ENCODE measurements at places on chromosomes 5 and 9.

DNA sequence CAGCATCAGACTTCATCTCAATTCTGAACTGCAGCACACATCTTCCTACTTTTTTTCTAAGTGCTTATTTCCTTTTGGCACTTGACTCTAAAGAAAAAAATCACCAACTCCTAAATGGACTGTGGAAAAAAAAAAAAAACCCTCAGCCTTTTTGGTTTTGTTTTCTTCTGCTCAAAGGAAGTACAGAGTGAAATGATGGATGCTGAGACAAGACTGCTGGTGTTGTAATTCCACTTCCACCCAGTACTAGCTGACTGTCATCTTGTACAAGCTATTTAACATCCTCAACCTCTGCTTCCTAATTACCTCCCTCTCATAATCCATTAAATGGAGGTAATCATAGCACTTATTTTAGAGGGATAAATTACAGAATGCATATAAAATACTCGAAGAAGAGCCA is 171.5 kb upstream of the GNA14 start:
- no peak for DNase-seq

DNA sequence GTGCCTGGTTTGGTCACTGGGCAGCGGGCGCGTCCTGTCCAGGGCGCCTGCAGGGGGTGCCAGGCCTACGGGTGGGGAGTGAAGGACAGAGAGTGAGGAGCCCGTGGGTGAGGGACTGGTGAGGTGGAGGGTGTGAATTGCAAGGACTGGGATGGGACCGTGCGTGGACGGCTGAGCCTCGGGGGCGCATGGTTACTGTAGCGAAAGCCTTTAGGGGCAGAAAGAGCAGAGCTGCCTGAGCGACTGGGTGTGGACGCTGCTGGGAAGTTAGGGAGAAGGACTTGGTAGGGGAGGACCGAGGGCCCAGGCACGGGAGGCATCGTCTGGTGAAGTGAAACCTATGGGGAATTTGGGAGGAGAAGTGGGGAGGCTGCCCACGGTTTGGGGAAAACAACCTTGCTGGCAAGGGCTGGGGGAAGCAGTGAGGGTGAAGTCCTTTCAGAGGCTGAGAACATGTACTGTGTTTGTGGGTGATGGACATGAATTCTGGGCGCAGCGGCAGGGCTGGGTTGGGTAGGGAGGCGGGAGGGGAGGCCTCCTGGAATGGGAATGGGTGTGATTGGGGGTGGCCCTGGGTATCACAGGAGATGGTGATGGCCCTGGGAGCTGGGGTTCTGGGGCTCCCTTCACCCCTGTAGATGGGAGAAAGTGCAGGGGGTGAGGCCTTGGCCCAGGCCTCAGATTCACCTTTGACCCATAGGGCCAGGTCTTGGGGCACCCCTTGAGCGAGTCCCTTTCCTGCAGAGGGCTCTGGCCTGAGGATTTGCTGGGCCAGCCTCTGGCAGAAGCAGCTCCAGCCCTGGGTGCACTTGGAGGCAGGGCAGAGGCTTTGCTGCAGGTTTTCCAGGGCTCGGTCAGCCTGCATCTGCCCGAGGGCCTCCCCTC is 1.7 kb upstream of the TOR4A start:
- DNase-seq, result no peak

- DNase-seq, result no peak
Observed at GRCh38 chr5:56024810-56025150, 30.0 kb upstream of the IL6ST start.

DNA sequence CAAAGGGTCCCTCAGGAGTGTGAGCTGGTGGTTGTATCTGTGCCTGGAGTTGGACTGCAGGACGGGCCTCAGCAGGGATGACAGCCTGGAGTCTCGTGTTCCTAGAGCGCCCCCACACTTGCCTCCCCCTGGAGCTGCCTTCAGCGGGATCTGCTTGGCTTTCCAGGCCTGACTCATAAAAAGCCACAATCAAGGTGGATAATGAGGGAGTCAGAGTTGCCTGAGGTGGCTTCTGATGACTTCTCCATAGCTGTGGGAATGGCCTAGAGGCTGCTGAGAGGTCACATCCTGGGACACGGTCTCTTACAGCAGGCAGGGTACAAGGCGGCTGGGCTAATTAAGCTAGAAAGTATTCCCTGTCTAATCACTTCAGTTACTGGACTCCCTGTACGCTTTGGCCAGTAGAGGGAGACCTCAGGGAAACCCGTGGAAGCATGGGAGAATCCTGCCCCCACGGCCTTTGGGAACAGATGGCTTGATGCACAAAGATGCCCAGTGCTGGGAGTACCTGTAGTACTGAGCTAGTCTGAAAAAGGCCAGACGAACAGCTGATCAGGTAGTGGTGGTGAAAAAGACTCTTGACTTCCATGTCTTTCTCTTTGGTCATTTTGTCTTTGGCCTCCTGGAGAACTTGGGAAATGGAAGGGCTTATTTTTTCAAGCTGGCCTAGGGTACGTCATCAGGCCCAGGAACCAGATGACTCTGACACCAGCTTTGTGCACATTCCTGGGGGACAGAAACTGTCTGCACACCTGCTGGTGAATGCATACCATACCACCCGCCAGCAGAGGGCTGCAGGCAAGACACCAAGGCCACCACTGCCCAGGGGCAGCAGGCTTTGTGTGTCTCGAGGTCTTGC is 16.1 kb upstream of the FRRS1L start:
- no peak for DNase-seq

DNA sequence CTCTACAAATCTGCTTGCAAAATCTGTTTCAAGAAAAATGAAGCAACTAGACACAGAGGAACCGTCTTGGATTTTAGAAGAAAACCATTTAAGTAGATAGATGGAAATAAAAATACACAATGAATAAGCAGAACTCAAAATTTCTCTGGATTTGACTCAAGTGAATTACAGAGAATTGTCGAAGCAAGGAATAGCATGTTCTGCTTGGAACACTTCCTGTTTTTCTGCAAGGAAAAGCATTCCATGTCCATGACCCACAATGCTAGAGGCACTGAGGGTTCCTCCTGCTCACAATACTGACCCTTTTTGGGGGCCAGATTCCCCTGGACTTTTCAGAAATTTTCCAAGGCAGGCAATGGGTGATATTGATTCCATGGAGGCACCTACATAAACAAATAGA is 29.8 kb downstream of the PRUNE2 start:
- no peak for DNase-seq

DNA sequence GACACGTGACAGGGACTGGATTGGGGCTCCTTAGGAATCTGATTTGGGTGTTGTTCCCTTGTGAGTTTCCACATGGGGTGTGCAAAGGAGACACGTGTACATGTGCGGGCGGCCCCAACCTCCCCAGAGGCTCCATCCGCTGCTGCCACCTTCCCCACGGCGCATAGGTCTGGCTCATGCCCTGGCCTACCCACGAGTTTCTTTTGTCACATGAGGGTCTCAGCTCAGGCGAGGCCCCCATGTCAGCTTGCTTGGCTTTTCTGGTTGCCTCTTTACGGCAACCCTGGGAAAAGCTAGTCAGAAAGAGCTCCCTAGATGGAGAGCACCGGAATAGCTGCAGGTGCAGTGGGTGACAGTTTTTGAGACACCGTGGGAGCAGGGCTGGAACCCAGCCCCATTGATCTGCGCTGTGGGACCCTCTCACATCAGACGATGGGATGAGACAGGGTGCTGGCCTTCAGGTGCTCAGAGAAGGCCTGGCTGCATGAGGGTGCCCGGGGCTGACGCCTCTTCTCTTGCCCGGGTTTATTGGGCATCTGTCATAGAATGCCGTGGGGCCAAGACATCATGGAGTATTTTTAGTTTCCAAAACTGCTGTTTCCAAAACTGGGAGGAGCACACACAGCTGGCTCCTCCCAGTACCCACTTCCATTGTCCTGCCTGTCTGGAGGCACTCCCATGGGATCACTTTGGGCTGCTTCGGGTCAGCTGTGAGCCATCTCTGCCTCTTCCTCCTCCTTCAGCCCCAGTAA is 107.8 kb downstream of the WNK2 start:
- DNase-seq, result no peak

GRCh38 chr5:33524476-33524875 is 83.7 kb downstream of the TARS1 start:
- no peak for DNase-seq

DNA sequence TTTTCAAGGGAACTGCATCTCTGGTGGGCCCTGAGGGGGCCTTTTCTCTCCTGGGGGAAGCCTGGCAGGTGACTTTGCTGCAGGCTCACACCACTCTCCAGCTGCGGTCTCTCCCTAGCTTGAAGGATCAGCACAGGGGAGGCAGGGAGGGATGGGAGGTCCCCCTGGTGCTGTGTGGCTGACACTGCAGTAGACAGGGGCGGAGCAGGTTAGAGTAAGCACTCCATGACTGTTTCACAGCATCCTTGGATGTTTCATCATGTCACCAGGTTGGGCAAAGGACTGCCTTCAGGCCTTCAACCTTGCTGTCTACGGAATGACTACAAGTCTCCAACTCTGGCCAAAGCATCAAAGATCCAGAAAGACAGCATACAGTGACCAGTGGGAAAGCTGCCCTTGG is 470.7 kb downstream of the CDK5RAP2 start:
- no peak for DNase-seq
